ENCODE measurements at places on chromosomes 1 and 21.

GRCh38 chr1:203271962-203272632 is 33.2 kb upstream of the BTG2 start:
- no peak for DNase-seq

DNA sequence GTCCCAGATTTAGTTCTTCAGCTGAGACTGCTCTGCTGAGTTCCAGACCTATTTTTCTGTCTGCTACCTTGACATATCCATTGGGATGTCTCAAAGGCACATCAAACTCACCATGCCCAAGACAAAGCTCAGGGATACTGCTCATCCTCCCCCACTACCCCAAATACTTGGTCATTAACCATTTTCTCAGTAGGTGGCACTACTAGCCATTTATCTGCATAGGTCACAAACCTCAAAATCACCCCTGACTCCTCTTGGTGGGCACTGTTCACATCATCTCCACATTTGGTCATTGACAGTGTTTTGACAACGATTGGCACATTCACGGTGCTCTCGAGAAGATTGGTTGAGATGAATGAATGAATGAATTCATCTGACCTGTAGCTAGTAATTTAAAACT is 32.1 kb downstream of the CACNA1S start:
- no peak for DNase-seq

DNA sequence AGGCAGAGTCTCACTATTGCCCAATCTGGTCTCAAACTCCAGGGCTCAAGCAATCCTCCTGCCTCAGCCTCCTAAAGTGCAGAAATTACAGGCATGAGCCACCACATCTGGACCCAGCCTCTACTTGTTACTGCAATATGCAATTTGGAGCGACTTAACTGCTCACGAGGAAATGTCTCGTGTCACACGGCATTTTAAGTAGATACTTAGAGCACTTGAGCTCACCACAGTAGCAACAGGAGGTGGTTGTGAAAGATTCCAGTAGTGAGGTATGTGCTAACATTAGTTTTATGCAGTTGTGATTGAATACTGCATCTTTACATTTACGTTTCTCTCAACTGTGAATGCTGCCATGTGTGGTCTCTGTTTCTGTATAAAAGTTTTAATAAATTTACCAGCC is 5.8 kb upstream of the NDUFV3 start:
- no peak for DNase-seq

DNA sequence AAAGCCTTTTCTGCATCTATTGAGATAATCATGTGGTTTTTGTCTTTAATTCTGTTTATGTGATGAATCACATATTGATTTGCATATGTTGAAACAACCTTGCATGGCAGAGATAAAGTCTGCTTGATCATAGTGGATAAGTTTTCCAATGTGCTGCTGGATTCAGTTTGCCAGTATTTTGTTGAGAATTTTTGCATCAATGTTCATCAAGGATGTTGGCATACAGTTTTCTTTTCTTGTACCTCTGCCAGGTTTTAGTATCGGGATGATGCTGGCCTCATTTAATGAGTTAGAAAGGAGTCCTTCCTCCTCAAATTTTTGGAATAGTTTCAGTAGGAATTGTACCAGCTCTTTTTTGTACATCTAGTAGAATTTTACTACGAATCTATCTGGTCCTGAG is 55.0 kb downstream of the COL24A1 start:
- no peak for DNase-seq

DNA sequence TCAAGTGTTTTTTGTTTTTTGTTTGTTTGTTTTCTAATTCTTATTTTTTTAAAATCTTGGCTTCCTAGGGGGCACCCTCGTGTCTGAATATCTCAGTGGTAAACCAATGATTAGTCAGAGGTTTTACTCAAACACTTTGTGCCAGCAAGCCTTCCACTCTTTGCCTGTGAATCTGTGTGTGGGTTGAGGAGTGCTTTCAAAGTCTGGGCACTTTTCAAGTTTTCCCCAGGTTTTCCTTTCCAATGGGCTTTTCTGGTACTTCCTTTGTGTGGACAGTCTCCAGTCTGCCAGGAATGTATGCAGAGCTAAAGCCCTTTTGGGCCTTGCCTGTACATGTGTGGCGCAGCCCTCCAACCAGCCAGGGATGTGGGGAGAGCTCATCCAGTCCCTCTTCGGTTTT is 9.7 kb upstream of the PPIE start:
- no peak for DNase-seq

- no peak for DNase-seq
These were observed 53.0 kb downstream of the SLC37A1 start for GRCh38 chr21:42566524-42567213.

- peak; percentile 48 for DNase-seq
These were observed 4.0 kb downstream of the WDR26 start for GRCh38 chr1:224430511-224431113.

DNA sequence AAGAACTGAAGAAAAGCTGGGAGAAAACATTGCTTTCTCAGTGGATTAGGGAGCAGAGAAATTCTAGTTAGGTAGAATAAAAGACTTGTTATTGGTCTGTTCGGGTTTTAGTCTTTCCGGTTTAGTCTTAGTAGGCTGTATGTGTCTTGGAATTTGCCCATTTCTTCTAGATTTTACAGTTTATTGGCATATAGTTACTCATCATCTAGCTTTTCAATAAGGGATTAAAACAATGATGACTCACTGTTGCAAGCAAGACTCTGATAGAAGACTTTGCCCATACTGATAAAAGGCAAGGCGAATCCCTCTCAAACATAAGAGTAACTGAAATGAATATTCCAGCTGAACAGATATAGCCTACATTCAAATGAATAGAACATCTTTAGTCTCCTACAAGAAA is 62.3 kb downstream of the GPR137B start:
- no peak for DNase-seq

GRCh38 chr21:45225041-45225740 is 62.5 kb downstream of the POFUT2 start:
- DNase-seq = no peak

DNA sequence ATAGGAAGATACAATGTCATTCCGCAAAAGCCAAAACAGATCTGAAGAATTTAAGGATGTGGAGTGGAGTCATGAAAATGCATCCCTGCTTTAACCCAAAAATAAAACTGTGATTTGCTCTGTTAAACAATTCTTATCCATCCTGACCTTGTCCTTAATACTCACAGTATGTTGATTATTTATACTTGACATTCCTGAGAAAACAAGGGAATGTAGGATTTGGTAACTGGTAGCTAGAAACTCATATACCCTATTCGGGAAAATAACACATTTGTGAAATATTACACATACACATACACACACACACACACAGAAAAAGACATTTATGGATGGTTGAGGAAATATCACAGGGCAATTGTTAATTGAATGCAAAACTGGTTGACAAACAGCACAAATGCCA is 80.2 kb downstream of the FMN2 start:
- DNase-seq = no peak

DNA sequence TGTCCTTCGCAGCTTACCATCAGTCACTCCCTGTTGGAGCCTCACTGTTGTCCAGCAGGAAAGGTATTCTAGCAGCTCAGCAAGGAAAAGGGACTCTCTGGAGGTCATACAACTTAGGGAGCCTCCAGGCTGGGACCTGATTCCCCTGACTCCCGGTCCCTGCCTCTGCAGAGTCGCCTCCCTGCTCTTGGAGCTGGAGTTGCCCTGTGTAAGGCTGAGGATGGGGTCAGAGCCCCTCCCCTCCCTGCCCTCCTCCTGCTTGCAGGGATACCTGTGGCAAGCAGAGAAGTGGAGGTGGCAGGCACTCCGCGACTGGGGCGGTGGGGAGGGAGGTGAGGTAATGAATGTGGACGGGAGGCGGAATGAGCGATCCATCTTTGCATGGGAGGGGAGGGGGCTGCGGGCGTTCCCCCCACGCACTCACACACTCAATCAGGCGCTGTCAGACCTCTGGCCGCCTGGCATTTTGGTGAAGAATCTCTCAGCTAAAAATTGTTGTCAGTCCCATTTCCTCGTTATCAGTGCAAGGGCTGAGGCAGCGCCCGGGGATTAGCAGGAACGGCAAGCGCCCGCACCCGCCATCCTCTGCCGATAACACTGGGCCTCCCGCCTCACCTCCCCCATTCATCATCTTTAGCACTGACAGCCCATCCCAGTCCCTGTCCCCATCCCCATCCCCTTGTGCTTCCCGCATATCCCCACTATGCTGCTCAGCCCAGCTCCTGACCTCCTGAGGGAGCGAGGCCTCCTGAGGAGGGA is 64.3 kb downstream of the TMEM53 start:
- no peak for DNase-seq

DNA sequence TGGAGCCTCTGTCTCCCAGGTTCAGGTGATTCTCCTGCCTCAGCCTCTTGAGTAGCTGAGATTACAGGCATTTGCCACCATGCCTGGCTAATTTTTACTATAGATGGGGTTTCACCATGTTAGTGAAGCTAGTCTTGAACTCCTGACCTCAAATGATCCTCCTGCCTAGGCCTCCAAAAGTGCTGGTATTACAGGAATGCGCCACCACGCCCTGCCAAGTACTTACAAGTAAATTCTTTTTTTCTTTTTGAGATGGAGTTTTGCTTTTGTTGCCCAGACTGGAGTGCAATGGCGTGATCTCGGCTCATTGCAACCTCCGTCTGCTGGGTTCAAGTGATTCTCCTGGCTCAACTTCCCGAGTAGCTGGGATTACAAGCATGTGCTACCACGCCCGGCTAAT is 42.5 kb downstream of the RPRD2 start:
- DNase-seq = no peak

GRCh38 chr1:2641381-2642130 is 8.7 kb upstream of the MMEL1 start:
- no peak for DNase-seq

GRCh38 chr1:66533804-66534740 is at the start of gene SGIP1:
SGIP1 (plus strand) TSS chr1:66534153; CDS start chr1:66534359, 206 bp downstream.
- DNase-seq = no peak

GRCh38 chr1:66137235-66137634 is 344.5 kb downstream of the PDE4B start:
- no peak for DNase-seq

- no peak for DNase-seq
These were observed 10.0 kb downstream of the TPM3 start for GRCh38 chr1:154181944-154182343.

DNA sequence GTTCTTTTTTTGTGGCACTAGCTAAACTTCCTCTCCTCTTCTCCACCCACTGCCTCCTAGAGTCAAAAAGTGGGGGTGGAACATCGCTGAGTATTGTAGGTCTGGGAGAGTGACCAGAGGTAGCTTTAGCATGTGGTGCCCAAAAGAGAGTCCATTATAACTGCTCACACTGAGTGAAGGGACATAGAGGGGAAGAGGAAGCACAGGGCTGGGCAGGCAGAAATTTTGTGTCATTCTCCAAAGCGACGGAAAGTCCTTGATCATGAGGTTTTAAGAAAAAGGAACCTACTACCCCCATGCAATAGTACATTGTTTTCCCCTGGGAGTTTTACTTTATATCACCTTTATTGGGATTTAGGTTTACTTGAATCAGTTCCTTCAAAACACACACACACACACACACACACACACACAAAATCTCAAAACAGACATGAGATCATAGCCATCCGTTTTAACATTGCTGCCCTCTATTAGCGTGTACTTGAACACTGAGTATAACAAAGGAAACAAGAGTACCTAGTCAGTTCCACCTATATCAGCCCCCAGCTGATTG is 4.1 kb downstream of the CD84 start:
- DNase-seq = no peak

- no peak for DNase-seq
These were observed 62.9 kb upstream of the EDN2 start for GRCh38 chr1:41547336-41547735.

- no peak for DNase-seq
These were observed 357.9 kb upstream of the DUSP10 start for GRCh38 chr1:222099746-222100145.

GRCh38 chr1:4761324-4761723 is 106.9 kb downstream of the AJAP1 start:
- no peak for DNase-seq

GRCh38 chr1:43366179-43366578 is 1.6 kb downstream of the ELOVL1 start:
- DNase-seq = no peak

- no peak for DNase-seq
These were observed 859 bp upstream of the ANGPTL1 start for GRCh38 chr1:178871551-178872320.

DNA sequence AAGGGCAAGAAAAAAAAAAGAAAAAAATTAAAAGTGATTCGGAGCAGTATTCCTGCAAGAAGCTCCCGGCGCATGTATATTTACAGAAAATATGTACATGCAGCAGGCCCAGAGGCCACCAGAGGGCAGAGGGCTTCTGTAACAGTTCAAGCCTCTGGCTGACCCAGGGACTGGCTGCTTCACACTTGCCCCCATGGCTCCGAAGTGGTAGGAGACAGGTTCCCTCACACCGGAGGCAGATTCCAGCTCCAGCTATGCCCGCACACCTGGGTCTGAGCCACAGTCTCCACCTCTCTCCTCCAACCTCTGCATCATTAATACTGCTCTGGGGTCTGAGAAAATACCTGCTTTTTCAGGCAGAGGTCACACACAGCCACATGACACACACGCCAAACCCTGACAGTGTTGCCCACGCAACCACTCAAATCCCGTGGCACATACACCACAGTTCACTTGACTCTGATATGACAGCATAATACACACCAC is 2.2 kb upstream of the ARHGAP30 start:
- DNase-seq = no peak

DNA sequence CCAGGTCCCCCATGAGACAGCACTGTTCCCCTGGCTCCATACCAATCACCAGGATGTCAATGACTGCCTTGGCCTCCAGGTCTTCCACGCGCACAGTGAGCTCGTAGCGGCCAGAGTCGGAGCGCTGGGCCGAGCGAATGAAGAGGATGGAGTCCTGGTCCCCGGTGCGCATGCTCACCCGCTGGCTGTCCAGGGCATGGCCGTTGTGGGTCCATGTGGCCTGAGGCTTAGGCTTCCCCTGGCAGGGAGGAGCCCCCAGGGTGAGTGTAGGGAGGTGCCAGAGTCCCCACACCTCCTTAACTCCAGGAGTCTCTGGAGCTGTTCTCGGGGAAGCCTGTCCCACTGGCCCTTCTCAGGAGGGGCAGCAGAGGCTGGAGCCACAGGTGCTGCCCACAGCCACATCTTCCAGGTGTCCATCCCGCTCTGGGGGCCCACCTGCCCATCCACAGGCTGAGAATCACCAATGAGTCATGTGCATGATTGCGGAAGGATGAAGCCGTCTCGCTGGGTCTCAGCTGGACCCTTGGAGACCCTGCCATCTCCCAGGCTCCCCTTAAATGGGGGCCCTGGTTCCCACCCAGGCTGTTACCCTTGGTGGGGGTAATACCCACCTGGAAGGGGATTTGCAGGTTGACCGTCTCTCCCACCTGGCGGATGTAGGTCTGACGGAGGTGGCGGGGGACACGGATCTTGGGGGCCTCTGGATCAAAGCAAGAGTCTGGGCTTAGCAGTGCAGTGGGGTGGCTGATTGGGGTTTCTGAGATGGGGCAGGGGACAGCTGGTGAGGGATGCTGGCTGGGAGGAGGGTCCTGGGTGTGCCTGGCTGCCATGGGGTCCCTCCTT is 4.1 kb downstream of the MYBPH start:
- DNase-seq = no peak

- no peak for DNase-seq
These were observed 36.8 kb upstream of the SFPQ start for GRCh38 chr1:35229587-35230360.

DNA sequence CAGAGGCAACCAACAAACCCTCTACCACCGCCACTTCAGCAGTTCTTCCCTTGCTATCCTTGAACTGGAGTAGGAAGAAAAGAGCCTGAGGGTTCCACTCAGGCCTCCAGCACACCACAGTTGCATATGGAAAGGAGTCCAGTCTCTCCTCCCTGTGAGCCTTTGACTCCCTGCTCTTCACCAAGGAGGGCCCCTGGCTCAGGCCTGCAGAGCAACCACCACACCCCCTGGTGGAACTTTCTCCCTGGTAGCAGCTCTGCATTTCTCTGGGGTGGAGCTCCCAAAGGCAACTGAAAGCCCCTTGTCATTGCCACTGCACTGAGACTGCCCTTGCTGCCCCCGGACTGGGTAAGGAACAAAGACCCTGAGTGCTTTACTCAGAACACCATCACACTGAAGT is 1021.5 kb upstream of the ADGRL2 start:
- DNase-seq = no peak
